Right forelimb (tissue), 1 donor: ENCODE measurements at places on chromosomes 7 and 10.

GRCh38 chr10:73810735-73811465 is 498 bp downstream of the NDST2 start:
- no peak for DNase-seq

DNA sequence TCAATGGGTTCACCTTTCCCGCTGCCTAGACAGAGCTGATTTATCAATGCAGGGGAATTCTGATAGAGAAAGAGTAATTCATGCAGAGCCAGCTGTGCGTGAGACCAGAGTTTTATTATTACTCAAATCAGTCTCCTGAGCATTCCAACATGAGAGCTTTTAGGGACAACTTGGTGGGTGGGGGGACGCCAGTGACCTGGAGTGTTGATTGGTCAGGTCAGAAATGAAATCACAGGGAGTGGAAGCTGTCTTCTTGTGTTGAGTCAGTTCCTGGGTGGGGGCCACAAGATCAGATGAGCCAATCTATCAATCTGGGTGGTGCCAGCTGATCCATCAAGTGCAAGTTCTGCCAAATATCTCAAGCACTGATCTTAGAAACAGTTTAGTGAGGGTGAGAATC is 99.0 kb upstream of the CAV2 start:
- no peak for DNase-seq

GRCh38 chr7:5550831-5551230 is 127.2 kb upstream of the TNRC18 start:
- DNase-seq = no peak

DNA sequence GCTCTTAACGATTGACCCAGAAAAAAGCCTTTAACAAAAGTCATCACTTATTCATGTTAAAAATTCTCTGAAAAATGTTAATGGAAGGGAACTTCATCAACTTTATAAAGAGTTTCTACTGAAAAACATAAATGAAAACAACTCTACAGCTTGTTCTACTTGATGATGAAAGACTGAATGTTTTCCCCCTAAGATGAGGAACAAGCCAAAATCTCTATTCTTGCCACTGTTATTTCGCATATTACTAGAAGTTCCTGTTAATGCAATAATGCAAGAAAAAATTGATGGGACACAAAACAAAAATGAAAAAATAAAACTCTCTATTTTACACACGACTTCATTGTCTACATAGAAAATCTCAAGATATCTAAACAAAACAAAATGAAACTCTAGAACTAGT is 249.8 kb upstream of the AKR1E2 start:
- DNase-seq = no peak

DNA sequence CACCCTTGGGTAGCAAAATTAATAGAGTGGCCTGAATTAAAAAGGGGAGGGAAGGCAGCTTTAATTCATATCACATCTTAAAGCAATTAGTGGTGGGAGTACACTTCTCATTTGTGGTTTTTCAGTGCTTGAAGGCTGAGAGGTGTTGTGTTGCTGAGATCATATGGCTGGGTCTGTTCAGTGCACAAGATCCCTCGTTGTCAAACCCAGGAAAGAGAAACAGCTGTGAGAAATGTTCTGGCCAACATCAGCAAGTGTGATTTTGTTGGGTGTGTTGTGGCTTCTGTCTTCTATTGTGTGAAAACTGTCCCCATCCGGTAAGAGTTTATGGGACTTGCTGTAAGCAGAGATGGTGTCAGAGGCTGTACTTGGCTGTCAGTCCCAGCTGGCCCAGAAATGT is 197.9 kb upstream of the BMPER start:
- DNase-seq = no peak

DNA sequence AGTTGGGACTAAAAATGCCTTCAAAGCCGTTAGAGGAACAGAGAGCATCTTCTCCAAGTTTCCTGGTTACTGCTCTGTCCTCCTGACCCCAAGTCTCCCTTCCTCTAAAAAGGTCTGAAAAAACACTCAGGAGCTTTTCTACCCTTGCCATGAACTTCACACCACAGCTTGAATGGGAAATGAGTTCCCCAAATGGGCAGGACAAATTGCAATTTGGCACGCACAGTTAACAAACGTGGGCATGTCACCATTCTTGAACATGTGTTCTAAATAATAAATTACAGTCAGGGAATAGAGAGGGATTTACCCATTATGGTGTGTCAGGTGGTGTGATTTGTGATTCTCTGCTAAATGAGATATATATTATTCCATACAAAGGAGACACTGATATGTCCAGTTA is 91.2 kb upstream of the WNT16 start:
- no peak for DNase-seq

DNA sequence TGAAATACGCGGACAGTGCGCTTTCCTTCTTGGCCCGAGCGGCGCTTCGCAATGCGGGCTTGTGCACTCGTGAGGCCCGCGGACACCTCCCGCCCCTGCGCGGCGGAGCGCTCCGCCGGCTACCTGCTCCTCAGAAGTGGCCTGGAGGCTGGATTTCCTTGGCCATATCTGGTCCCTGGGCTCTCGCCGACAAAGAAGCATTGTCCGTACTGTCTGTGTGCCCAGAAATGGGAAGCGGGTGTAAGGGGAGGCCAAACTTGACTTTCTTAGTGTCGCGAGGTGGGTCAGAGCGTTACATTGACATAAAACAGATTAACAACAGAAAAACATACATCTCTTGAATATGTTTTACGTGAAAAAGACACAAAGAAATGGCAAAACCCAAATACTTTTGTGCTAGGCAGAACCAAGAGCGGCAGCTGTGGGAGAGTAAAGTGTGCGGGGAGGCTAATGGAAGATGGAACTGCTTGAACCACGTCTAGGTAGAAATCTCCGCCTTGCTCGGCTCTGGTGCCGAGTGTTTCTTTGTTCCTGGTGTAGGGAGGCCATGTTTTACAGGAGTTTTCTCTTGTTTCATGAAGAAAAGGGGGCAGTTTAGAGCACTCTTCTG is 1.4 kb downstream of the LANCL2 start:
- DNase-seq = no peak

DNA sequence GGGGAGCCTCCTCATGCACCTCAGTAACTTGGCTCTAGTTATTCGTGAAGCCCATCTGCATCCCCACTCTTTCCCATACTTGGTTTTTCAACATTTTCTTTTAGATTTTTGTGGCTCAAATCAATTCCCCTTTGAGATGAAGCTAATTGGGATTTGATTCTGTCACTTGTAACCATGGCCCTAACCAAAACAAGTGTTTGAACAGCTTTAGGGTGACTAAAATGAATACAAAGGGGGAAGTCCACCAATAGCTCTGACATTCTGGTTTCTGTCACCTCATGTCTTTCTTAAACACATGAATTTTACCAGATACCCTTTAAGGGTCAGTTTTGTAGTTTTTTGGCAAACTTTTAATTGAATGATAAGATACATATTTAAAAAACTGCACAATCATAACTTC is 87.0 kb downstream of the PCGF5 start:
- DNase-seq = no peak

GRCh38 chr10:129768437-129769355 is 195.4 kb downstream of the EBF3 start:
- DNase-seq = peak; percentile 42

DNA sequence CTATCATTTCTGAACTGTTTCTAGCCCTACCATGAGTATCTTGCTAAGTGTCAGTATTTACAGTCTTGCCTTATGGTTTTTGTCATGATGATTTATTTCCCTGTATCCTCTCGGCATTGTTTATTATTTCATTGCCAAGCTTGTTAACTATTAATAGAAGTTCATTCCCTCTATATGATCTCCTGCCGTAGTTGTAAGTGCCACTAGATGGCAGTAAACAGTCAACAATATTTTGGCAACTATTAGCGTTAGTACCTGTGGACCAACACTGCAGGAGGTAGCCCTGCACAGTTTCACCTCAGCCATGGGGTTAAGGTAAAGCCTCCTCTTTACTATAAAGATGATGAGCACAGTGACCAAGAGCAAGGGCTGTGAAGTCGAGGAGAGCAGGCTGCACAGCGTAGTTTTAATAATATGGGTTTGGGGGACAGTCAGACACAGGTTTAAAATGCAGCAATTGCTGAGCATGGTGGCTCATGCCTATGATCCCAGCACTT is 26.1 kb upstream of the CCNJ start:
- DNase-seq = peak; percentile 43

GRCh38 chr7:106885652-106886051 is 20.6 kb downstream of the PIK3CG start:
- DNase-seq = no peak

DNA sequence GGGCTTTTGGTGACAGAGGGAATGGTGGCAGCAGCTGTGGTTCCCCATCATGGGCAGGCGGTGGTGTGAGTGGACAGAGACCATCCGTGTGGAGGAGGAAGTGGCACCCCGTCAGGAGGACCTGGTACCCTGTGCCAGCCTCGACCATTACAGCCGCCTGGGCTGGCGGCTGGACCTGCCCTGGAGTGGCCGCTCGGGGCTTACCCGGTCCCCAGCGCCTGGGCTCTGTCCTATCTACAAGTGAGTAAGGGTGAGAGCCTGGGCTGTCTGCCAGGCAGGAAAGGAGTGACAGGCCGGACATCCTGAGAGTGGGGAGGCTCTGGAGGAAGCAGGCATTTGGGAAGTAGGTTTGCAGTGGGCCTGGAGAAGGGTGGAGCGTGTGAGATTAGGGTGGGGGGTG is 2.9 kb upstream of the ZNF467 start:
- no peak for DNase-seq

- DNase-seq = peak; percentile 44
Observed at GRCh38 chr7:132655131-132655727, 79.0 kb upstream of the PLXNA4 start.

DNA sequence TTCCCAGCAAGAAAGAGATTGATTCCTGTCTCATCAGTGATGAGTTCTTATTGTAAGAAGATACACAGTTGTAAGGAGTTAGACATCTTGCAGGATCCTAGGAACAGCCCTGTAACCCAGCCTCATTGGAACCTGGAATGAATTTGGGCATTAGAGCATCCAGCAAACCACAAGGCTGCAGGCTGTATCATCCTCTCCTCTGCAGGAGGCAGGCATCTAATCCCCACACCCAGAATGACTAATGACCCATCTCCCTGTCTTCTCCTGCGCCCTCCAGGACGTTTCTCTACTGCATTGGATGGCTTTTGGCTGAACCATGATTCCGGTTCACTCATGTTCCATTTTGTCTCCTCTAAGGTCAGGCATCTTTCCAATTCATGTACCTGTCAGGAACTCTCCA is 233.9 kb downstream of the POU6F2 start:
- no peak for DNase-seq

DNA sequence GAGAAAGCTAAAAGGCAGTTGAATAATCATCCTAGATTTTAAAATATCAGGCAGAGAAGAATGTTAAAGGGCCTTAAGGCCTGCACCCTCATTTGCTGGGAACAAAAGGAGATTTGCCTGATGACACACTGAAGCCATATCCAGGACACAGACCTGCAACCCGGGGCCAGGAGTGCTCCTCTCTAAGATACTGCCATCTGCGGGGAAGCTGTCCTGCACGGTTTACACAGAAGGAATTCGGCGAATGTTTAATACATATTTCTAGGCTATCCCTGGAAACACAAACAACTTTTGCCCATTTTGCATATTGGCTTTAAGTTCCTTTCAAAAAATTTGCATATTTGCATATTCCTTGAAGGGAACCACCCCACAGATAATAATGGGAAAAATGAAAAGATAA is 52.3 kb downstream of the DYNC1I1 start:
- DNase-seq = no peak
